ENCODE measurements at places on chromosomes 11 and 22.

- no peak for DNase-seq
Measured at GRCh38 chr11:61049859-61050258, 52.4 kb upstream of the CD5 start.

DNA sequence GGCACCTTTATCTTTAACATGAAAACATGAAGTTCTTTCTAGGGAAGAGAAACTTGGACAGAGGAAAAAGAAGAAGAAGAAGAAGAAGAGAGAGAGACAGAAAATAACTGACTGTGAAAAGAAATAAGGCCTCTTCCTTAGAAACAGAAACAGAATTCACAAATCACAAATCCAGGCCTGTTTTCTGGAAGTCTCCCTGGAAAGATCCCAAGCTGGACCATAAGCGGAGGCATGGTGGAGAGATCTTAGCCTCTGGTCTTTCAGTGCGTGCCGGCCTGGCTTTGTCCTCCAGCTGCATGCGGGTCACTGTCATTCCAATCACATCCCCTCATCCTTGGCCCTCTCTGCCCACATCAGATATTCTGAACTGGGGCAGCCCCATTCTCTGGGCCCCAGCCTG lies 6.9 kb downstream of the FXYD6 start:
- no peak for DNase-seq

GRCh38 chr22:25232301-25232700 lies 12.9 kb downstream of the CRYBB2 start:
- DNase-seq: no peak

DNA sequence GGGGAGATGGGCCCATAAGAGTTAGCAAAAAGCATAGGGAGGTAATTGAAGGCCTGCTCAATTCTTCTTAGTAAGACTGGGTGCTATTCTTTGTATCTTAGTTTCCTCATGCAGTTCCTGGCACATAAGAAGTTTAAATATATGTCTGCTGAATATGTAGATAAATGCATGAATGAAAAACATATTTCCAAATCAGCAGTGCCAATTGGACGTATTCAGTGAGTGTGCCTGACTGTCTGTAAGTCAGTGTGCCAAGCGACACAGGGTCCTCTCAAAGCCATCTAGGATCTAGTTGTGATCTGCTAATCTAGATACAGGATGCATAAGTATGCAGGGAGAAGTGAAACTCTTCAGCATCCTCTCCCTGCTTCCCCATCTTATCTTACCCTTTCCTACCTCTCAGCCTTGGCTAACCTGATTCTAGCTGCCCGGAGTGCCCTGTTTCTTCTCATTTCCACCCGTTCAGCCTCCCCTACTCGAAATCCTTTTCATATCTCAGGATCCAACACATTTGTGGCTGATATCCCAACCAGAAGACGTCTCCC lies 91.1 kb upstream of the SORL1-AS1 start:
- no peak for DNase-seq

GRCh38 chr11:129779342-129779741 lies 36.3 kb upstream of the TMEM45B start:
- no peak for DNase-seq

DNA sequence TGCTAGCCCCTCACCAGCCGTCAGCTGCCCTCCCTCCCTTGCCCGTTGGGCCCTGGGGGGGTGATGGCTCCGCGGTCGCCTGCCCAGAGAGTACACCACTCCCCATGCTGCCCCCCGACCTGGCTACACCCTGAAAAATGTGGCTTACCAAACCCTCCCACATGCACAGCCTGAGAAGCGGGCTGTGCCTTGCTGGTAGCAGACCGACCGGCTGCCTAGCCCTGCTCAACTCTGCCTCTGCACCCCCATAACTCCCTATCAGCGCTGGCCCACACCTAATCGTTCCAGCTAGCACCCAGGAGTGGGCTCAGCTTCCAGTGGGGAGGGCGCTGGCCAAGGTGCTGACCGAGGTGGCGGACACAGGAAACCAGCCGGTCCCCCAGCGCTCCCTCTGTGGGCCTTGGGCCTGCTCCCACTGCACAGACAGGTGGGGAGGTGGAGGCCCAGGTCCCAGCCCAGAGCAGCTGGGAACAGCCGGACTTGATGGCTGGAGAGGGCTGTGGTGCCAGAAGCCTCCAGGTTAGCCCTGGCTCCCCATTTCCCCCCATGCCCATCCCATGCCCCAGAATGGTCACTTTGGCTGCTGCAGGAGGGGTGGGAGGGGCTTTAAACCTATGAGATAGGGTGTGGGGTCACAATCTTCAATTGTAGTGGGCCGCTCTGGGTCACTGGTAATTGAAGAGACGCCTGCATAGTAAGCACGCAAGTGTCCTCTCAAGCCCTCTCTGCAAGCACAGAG lies 32.1 kb upstream of the PRODH start:
- no peak for DNase-seq

GRCh38 chr11:87739766-87740165 lies 435.5 kb downstream of the RAB38 start:
- no peak for DNase-seq

- DNase-seq: no peak
Measured at GRCh38 chr11:8289492-8289918, 25.8 kb upstream of the LMO1 start.

DNA sequence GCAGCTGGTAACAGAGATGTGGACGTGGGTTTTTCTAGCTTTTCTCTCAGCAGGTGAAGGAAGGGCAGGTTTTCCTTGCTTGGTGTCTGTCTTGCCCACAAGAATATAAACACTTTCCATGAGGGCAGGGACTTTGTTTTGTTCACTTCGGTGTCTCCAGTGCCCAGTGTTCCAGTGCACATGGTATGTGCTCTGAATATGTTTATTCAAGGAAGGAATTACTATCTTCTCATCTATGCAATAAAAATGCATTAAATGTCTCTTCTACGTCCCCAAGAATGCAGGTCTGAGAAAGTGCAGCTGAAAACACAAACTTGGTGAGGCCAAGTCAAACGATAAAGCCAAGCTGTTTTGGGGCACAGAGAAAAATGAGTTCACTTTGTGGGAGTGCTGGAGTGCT lies 56.3 kb upstream of the PLET1 start:
- DNase-seq: no peak

- peak; percentile 27 for DNase-seq
Measured at GRCh38 chr11:122879785-122880184, 2.8 kb upstream of the JHY start.

DNA sequence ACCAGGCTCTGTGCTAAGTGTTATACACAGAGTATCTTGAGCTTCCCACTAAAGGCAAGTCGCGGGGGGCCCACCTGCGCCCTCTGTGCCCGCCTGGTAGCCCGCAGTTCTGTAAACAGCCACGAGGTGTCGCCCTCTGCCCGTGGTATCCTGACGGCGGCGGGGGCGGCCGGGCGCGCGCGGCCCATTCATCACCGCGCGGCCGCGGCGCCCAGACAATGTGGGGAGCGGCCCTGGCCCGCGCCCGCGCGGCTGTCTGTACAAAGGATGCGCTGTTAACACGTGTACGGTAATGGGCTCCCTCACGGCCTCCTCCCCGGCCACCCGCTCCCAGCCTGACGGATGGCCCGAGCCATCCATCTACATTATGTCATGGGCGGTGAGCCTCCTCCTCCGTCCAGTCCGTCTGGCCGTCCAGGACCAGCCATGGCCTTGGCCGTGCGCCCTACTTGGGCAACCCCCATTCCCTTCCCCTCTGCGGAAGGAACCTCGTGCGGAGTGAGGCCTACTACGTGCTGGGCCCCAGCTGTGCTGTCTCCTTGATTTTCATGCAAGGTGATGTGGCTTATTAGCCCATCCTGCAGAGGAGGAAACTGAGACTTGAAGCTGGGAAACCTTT lies 99.4 kb downstream of the MIAT start:
- peak; percentile 22 for DNase-seq

- no peak for DNase-seq
Measured at GRCh38 chr11:20670932-20671403, 1.6 kb downstream of the NELL1 start.

GRCh38 chr11:111982541-111983186 lies 42.5 kb upstream of the DLAT start:
- DNase-seq: no peak

GRCh38 chr11:20102397-20102796 lies 57.9 kb downstream of the DBX1 start:
- no peak for DNase-seq

- DNase-seq: no peak
Measured at GRCh38 chr11:70352601-70353000, 45.7 kb upstream of the CTTN start.

GRCh38 chr11:34810107-34810562 lies 106.0 kb downstream of the APIP start:
- DNase-seq: no peak

DNA sequence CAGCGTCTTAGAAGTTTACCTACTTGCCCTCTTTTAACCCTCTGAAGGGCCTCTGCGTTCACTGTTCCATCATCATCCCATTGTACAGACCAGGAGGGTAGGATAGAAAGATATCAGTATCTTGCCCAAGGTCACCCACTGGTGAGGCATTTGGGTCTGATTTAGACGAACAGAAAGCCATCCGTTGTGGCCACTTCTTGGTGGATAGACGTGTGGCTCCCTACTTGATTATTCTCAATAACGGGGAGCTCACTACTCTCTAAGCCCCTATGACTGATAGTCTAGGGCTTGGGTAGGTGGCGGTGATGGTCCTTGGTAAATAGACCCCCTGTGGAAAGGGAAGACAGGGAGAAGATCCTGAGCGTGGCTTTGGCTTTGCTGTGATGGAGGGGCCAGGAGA lies 28.6 kb upstream of the PRR5 start:
- DNase-seq: no peak

- no peak for DNase-seq
Measured at GRCh38 chr11:115665175-115665821, 161.1 kb upstream of the CADM1 start.

- DNase-seq: no peak
Measured at GRCh38 chr11:77195071-77195755, 67.2 kb downstream of the MYO7A start.

- no peak for DNase-seq
Measured at GRCh38 chr11:114088836-114089235, 29.3 kb downstream of the ZBTB16 start.

- DNase-seq: no peak
Measured at GRCh38 chr22:24565077-24565476, 9.3 kb downstream of the SNRPD3 start.

DNA sequence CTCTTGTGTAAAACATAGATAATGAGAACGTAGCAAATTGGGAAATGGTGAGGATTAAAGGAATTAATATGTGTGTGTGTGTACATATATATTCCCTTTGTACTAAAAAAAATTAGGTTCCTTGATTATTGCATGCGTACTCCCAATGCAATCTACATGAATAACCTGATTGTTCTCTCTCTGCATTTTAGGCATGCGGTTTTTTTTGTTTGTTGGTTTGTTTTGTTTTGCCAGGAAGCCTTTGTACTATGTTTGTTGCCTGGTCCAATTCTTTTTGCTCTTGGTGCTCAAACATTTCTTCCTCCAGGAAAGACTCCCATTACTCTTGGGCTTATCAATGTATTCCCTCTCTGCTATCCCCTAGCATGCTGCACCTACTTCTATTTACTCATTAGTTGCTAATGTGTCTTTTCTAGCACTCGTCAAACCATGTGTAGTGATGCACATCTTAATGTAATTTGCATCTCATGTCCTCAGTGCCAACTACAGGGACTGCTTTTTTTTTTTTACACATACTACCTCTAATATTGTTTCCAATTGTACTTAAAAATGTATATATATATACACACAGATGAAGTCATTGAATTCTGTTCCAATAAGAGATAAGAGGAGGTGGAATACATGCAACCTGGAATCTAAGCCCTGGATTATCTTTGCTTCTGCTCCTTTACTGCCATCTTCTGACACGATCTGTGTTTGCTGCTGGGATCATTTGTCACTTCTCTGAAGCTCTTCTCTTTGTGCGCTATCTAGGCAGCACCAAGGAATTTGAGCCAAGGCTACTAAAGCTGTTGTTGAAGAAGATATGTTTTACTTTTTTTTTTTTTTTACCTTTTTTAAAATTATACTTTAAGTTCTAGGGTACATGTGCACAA lies 197.2 kb upstream of the ANO3 start:
- DNase-seq: no peak

DNA sequence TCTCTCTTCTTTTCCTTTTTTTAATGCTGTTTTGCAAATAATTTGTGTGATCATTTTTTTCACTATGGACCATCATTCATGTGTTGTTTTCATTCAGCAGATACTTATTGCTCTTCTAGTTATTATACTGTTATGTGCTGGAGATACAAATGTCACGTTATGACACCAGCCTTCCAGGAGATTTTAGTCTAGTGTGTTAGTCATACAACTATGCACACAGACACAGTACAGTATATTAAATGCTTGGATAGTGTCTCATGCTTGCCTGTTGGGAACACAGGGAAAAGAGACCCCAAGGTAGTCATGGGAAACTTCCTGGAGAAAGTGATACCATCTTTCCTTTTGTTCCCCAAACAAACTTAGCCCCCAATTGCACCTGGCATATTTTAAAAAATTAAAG lies 116.1 kb downstream of the UVRAG start:
- no peak for DNase-seq

GRCh38 chr11:46837860-46838259 lies 8.2 kb downstream of the CKAP5 start:
- no peak for DNase-seq

GRCh38 chr11:66100272-66101065 lies 30.4 kb downstream of the PACS1 start:
- peak; percentile 60 for DNase-seq

DNA sequence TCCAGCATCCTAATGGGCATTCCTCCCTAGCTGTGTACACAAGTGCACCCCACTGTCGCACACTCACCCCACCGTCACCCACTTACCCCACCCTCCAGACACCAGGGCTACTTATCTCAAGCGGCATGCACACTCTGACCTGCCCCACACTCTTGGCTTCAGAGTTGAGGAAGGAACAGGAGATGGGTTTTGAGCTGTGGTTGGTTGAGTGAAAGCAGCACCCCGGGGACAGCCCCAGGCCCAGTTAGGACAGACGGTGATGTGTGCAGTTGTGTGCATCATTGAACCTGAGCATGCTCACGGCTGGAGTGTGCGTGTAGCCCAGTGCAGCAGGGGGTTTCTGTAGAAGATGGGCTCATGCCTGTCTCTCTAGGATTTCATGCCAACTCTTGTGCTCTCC lies 32.5 kb downstream of the AHNAK start:
- no peak for DNase-seq

DNA sequence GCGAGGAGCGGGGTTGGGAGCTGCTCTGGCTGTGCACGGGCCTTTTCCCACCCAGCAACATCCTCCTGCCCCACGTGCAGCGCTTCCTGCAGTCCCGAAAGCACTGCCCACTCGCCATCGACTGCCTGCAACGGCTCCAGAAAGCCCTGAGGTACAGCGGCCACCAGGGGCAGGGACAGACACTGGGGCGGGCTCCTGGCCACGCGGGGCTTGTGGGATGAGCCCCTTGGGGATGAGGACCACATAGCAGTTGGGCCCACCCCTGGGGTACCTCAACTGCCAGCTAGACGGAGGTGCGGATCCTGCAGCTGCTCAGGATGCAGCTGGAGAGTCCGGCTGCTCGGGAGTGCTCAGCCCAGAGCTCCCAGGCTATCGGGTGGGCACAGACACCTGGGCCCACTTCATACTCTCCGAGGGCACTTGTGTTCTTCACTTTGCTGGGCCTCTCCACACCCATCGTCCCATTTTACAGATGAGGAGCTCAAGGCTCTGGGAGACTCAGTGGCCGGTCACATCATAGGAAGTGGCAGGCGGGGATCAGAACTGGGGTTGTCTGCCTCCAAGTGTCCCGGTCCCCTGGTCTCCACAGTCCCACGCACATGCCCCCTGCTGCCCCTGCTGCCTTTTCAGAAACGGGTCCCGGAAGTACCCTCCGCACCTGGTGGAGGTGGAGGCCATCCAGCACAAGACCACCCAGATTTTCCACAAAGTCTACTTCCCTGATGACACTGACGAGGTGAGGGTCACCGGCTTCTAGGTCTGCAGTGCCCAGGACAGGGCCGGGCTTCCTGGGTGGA lies 77.6 kb downstream of the MYO7A start:
- no peak for DNase-seq

- DNase-seq: no peak
Measured at GRCh38 chr11:9922806-9923205, 258.9 kb downstream of the SWAP70 start.
